ENCODE measurements at places on chromosomes 11 and 22.

- DNase-seq = no peak
Measured at GRCh38 chr11:9759519-9760192, 95.8 kb downstream of the SWAP70 start.

- no peak for DNase-seq
Measured at GRCh38 chr11:19952116-19952605, 208.1 kb downstream of the DBX1 start.

GRCh38 chr22:28570696-28571373 lies 108.8 kb downstream of the TTC28 start:
- no peak for DNase-seq

GRCh38 chr22:50206599-50206998 lies 5.8 kb downstream of the SELENOO start:
- DNase-seq = peak; percentile 21

DNA sequence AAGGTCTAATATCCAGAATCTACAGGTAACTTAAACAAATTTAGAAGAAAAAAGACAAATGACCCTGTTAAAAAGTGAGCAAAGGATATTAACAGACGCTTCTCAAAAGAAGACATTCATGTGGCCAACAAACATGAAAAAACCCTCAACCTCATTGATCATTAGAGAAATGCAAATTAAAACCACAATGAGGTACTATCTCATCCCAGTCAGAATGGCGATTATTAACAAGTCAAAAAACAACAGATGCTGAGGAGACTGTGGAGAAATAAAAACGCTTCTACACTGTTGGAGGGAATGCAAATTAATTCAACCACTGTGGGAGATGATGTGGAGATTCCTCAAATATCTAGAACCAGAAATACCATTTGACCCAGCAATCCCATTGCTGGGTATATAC lies 67.2 kb downstream of the SLC17A6 start:
- no peak for DNase-seq

- DNase-seq = peak; percentile 25
Measured at GRCh38 chr11:78219493-78220217, 30.9 kb downstream of the USP35 start.

DNA sequence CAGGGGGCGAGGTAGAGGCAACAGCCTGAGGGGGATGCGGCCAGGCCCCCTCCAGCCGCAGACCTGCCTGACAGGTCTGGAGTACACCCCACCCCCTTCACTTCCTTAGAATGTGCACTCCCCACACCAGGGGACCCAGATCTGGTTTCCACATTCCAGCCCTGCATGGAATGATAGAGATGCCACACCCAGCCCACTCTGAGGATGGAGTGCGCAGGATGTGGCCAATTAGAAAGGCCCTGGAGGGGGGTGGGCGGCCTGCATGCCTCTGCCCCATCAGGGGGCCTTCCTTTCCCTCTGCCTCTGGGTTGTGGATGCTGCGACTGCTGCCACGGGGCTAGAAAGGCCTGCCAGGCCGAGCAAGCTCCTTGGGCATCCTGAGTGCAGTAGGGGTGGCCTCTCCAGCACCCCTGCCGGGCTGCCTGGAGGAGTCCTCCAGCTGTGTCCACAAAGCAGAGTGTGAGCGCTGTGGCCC lies 28.2 kb upstream of the MGAT3 start:
- DNase-seq = no peak

- DNase-seq = no peak
Measured at GRCh38 chr22:26998129-26998528, 340.7 kb downstream of the MIAT start.

GRCh38 chr11:123429336-123429735 lies 733 bp upstream of the GRAMD1B start:
- DNase-seq = no peak

- no peak for DNase-seq
Measured at GRCh38 chr22:28798810-28799605, 1.4 kb downstream of the XBP1 start.

DNA sequence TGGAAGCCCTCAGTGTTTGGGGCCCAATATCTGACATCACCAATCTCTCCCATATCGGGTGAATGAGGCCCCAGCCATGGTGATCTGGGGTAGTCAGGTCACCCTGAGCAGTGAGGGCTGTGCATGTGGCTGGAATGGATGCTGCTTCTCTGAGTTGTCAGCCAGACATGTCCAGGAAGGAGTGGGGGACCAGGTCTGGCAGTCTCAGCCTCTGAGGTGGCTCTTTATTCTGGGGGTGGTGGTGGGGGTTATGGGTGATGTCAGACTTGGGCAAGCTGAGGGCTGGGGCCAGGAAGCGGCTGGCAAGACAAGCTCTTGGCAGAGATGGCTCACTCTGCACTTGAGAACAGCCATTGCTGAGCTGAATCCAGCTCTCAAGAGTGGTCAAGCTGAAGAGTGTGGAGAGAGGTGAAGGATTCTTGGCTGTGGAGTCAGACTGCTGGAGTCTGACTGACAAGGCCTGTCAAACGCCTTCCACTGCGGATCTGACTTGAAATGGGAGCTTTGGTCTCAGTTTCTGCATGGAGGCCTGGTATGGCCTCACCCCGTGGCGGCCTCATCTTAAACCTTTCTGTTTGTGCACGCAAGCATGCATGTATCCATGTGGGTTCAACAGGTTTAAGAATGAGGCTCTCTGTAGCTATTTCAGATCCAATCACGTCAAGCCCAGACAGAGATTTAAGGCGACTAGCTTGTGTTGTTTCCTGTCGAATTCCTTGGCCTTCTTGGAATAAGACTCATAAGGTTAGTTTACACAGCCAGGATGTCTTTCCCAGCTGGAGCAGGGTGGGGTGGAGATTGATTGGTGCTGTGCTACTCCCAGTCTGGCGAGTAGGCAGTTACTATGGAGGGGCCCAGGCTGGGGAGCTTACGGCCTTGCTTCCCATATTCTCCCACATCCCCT lies 83.9 kb upstream of the TIMP3 start:
- DNase-seq = no peak

GRCh38 chr11:134480136-134480712 lies 68.2 kb upstream of the B3GAT1 start:
- no peak for DNase-seq

DNA sequence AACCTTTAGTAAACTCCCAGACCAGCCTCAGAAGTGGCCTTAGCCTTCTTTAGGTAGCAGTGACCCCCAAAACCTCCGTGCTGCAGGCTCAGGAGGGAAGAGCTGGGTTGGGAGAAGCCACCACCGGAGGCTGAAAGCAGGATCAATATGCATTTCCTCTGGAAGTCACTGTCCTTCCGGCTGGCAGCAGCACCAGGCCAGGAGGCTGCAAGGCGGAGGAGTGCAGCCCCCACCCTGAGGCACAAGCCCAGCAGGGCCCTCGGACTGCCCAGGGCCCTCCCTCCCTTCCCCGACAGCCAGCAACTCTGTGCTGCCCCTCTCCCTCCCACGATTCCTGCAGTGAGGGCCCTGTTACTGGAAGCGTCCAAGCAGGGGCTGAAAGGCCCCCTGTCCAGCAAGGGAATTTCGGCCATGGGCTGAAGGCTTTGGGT lies 3.2 kb upstream of the NRXN2 start:
- no peak for DNase-seq

DNA sequence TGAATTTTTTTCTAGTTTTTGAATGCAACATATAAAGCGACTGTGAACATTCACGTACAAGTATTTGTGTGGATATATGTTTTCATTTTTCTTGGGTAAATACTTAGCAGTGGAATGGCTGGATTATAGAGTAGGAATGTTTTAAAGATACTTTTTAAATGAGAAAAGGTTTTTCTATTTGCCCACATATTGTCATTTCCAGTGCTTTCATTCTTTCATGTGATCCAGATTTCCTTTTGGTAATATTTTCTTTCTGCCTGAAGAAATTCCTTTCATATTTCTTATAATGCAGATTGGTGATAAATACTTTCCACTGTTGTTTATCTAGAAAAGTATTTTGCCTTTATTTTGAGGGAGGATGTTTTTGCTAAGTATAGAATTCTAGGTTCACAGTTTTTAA lies 7.9 kb downstream of the DDB2 start:
- no peak for DNase-seq

DNA sequence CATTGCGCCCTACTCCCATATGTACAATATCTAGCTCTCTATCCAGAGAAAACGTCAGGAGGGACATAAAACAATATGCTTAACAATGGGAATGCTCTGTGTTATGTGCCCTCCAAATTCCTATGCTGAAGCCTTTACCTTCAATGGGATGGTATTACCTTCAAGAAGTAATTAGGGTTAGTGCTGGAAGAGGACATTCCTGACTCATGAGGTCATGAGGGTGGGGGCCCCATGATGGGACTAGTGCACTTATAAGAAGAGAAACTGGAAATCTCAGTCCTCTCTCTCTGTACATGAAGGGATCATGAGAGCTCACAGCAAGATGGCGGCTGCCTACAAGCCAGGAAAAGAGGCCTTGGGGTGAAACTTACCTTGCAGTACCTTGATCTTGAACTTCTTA lies 20.3 kb downstream of the MMP20 start:
- no peak for DNase-seq

DNA sequence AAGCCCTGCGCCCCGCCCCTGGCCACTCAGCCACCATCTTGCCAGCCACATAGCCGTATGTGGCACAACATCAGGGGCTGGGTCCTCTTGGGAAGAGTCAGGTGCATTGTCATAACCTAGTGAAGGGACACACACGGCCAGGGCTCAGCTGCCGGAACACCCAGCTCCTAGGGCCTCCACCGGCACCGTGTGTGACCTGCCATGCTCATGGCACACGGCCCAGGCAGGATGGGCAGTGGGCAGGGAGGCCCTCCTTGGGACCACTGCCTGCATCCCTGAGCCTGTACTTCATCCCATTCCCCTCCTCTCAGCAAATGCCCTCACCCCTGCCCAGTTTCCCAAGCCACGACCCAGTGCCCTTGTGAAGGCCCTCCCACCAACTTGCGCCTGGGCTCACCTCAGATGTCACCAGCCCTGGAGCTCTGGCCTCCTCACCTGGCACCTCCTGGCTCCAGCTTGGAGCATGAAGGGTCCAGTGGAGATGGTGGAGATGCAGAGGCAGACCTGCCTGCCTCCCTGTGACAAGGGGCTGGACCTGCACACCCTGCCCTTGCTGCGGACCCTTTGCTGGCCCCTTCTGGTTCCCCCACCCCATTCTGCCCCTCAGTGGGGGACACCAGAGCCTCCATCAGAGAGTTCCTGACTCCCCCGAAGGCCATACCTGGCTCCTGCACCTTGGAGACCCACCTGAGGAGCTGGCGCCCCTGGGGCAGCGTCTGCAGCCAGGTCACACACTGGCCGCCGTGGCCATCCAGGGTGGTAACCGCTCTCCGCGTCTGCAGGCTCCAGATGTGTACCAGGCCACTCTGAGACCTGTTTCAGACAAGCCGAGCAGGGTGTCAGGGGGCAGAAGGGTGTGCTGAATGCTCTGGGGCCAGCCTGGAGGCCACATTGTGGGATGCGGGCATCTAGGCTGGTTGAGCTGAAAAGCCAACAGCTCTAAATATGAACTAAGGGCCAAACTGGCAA lies 34.5 kb downstream of the GNB1L start:
- DNase-seq = no peak

DNA sequence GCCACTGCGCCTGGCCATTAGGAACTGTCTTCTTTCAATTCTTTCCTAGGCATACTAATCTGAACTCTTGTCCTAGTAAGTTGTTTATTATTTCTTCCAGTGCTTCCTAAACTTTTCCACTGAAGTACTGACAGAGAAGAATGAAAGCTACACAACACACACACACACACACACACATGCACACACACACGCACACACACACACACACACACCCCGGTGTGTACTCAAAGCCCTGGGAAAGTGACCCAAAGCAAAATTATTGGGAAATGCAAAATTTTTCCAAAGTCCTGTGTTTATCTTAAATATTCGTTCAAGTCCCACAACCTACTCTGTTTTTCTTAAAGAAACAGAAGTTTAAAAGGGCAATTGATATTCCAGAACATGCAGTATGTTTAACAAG lies 19.4 kb upstream of the SIK2 start:
- no peak for DNase-seq

DNA sequence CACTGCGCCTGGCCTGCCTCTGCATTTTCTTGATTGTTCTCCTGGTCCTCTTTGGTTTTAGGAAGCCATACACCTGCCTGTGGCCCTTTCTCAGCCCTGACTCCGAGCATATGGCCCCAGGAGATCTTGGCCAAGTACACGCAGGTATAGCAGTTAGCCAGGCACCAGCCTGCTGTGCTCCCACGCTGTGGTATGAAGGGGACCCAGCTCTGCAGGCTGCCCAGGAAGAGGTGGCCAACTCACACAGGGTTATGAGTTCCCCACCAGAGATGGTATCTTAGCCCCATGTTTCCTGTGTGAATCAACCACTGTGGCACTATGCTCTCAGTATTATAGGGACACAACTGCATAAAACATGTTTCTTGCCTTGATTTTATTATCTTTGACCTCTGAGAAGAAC lies 31.1 kb downstream of the SGSM3 start:
- DNase-seq = no peak

- no peak for DNase-seq
Measured at GRCh38 chr11:12815129-12815480, 140.9 kb downstream of the TEAD1 start.

DNA sequence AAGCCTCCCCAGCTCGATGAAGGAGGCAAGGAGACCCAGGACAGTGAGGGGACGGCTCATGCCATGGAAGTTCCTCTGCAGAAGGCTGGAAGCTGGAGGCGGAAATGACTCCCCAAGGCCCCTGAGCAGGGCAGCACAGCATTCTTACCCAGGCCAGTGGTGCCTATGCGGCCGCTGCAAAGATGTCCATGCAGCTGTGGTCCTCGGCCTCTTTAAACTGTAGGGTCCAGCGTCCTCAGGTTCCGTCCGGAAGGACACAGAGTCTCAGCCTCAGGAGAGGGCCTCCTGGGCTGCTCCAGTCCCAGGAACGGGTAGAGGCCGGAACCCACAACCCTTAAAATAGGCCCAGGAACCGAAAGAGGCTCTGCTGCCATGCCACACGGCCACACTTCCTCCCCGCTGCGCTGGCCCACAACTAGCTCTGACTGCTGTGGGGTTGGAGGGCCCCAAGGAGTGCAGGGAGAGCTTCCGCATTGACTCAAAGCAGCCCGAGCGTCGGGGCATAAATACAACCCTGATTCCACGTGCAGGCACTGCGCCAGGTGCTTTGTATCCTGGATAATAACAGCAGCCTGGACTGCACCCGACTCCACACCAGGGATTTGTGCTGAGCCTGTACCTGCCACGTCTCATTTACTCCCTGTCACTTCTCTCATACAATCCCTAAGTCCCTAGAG lies 5.5 kb downstream of the KIAA0930 start:
- DNase-seq = peak; percentile 44

- DNase-seq = peak; percentile 28
Measured at GRCh38 chr11:73465023-73465675, 89.0 kb downstream of the RELT start.

GRCh38 chr11:555227-555779 lies 5.2 kb downstream of the LMNTD2 start:
- DNase-seq = no peak

GRCh38 chr11:108654994-108655631 lies 9.8 kb upstream of the DDX10 start:
- peak; percentile 36 for DNase-seq

DNA sequence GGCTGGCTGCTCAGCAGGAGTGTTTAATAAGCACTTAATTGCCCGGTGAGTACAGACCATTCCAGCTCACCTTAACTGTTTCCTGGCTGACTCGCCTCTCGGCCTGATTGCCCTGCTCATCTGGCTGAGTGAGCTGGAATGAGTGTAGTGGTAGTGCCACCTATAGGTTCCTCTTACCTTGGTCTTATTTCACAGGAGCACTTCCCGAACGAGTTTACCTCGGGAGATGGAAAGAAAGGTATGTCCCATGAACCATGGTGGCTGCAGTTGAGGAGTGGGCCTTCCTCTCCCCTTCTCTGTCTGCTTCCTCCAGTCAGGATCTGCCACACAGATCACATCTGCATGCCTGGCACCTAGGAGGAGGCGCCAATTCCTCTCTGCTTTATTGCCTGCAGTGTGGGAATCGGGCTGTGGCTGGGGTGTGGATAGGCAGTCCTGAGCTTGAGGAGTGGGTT lies 26.7 kb downstream of the UPB1 start:
- no peak for DNase-seq

Data from midbrain (tissue), 1 donor.